HS-5 (cell line): ENCODE measurements at places on chromosomes 6 and 20.

GRCh38 chr20:25327521-25328235 lies 63.0 kb downstream of the ABHD12 start:
- DNase-seq, result no peak

GRCh38 chr20:2759603-2760296 lies 40.7 kb downstream of the CPXM1 start:
- DNase-seq, result no peak

GRCh38 chr20:62554898-62555641 lies 79.3 kb upstream of the GATA5 start:
- DNase-seq, result no peak

GRCh38 chr6:164101859-164102258 lies 687.3 kb downstream of the QKI start:
- no peak for DNase-seq

- peak; percentile 4 for DNase-seq
Observed at GRCh38 chr6:93721386-93722048, 302.2 kb upstream of the EPHA7 start.

DNA sequence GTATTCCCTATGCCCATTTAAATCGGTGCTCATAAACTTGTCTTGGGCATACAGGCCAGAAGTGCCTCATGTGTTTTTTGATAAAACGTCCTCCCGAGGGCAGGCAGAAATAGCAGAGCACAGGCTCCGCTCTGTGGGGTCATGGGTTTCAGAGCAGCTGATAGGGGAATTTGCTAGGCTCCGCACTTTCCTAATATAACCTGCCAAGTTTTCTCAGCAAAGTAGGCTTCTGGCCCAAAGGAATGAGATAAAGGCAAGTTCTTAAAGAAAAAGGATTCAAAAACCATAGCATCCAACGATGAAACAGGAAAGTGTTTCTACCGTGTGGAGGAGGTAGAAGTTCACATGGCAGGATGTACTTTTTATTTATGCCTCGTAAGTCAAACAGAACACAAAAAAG lies 69.8 kb upstream of the RALGAPA2 start:
- no peak for DNase-seq

- DNase-seq, result no peak
Observed at GRCh38 chr20:39935901-39936300, 753.1 kb downstream of the MAFB start.

DNA sequence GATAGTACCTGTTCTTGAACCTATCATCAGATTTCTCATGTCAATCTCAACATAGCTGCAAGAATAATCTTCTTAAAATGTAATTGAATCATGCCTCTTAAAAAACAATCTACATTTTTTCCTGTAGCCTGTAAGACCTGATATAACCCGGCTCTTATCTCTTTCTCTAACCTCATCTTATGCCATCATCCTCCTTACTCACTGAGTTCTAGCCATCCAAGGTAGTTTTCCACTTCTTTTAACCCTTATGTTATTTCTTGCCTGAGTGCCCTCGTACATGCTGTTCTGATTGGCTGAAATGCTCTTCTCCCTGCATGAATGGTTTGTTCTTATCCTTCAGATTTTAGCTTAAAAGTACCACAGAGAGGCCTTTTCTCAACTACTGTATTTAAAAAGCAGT lies 16.4 kb downstream of the SLC17A5 start:
- no peak for DNase-seq

GRCh38 chr6:8821981-8822381 lies 386.6 kb upstream of the SLC35B3 start:
- DNase-seq, result peak; percentile 44

- no peak for DNase-seq
Observed at GRCh38 chr6:158002951-158003853, 21.5 kb downstream of the SYNJ2 start.

GRCh38 chr20:34998331-34998950 lies 42.8 kb downstream of the MYH7B start:
- no peak for DNase-seq

- peak; percentile 96 for DNase-seq
Observed at GRCh38 chr20:48959899-48960550, 38.5 kb downstream of the ARFGEF2 start.

DNA sequence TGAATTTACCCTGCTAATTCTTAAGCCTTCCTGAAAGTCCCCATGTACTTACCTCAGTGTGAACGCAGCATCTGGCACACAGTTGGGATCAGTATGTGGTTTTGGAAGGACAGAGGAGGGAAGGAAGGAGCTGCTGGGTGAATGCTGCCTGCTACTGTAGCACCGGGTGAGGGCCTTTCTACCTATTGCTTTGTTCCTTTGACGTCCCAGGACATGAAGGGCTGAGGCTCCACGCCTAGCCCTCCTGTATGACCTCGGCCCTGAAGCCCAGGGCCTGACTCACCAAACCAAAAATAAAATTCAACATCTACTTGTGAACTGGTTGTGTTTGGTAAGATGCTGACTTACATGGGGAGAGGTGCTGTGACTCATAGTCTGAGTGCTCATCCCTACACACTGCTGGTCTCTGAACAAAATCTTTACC lies 51.1 kb downstream of the ARID1B start:
- DNase-seq, result peak; percentile 79

- no peak for DNase-seq
Observed at GRCh38 chr6:138663892-138664291, 109.7 kb upstream of the CCDC28A start.

DNA sequence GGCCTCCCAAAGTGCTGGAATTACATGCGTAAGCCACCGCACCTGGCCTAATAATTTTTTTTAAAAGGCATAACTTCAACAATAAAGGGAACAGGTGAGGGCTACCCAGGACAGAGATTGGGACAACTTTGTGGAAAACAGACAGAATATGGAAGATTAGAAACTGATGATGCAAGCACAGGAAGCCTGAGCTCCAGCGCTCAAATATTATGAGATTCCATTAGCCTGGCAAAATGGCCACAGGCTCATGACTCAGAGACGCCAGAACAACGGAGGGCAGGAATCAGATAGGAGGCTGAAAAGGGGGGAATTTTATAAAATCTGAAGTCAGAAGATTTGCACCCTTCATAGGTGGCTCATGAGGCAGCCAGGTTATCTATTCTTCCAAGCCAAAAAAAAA lies 103.1 kb upstream of the MRPS10 start:
- no peak for DNase-seq

DNA sequence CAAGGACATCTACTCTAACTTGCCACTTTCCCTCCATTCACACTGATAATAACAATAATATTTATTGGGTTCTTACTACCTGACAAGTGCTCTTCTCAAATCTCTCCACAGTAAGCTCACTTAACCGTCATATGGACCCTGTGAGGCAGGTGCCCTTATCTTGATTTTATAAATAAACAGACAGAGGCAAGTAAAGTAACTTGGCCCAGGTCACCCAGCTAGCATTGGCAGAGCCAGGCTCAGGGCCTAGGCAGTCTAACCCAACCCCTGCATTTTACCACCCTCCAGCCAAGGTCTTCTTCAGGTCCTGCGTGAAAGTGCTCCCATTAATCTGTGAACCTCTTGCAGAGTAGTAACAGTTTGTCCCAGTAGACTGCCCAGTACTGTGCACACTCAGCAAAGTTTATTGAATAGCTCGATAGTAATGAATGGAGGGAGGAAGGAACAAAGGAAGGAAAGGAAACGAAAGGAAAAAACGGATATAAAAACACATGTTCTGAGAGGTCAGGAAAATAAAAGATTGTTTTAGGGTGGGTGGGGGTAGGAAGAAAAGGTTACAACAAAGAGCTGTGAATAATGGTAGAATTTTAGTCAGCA lies 17.0 kb upstream of the STX11 start:
- no peak for DNase-seq

DNA sequence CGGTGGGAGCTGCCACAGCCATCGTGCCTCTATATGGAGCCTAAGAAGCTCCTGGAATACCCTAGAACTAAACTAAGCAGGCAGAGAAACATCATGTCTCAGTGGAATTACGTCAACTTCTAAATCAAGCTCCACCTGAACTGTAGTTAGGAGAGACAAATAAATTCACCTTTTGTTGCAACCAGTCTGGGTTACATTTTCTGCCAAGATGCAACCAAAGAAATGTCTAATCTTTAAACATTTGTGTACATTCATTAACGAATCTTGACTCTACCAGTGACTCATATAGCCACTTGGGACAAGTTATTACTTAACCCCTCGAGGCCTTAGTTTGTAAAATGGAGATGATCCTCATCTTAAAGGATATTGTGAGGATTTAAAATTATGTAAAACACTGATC lies 8.9 kb downstream of the PTPRK start:
- DNase-seq, result no peak

GRCh38 chr20:41657655-41658054 lies 39.5 kb upstream of the CHD6 start:
- DNase-seq, result no peak

- DNase-seq, result no peak
Observed at GRCh38 chr6:137894779-137895385, 27.8 kb downstream of the TNFAIP3 start.

- no peak for DNase-seq
Observed at GRCh38 chr6:68951270-68951669, 316.2 kb downstream of the ADGRB3 start.

DNA sequence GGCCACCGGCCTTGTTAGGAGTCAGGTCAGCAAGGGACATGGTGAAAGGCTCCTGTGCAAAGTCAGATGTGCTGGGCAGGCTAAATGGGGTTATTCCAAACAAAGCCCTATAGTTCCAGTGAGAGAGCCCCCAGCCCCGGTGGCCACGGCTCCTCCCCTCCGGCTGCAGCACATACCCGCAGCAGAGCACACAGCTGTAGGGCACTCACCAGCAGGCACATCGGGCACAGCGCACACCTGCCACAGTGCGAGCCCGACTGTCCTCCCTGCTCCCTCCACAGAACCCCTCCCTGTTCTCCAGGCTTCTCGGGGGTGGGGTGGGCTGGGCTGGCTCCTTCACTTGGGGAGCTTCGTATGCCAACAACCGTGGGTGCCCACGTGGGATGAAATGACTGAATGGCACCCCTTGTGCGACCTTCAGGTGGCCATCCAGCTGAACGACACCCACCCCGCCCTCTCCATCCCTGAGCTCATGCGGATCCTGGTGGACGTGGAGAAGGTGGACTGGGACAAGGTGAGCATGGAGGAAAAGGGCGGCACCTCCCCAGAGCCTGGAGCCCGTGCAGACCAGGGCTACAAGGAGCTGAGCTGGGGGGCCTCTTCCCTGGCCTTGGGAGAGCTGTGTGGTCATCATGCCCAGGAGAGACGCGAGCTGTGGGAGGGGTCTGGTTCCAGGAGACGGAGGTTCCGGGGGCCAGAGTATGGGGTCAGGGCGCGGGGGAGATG lies 30.9 kb downstream of the PYGB start:
- no peak for DNase-seq

DNA sequence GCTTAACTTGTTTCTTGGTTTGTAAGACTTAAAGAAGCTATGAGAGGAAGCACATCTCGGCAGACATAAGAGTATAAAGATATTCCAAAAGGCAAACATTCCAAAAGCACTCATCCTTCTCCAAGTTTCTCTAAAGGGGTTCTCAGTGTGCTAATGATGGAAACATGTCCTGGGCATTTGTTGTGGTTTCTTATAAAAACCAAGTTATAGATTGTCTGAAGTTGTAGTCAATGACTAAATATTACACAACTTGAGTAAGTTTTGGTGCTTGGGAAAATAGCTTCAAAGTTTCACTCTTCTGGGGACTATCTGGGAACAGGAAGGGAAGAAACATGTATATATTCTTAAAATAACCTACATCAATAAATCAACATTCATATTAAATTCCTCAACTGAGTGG lies 128.3 kb upstream of the TBX18 start:
- DNase-seq, result peak; percentile 24
